MM.1S (cell line): ENCODE measurements at places on chromosomes 1 and 21.

DNA sequence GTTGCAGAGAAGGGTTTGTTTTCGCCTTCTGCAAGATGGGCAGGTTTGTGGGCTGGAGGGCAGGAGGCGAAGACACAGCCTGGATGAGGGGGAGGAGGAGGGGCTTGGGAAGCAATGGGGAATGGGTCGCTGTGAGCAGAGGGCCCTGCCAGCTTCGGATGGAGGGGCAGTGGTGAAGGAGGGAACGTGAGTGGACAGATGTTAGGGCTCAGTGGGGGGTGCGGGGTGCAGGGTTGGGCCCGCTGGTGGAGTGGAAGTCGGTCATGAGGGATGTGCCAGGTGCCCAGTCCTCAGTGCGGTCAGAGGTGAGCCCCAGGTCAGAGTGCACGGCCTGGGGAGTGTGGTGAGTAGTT is 55.5 kb upstream of the ABCG1 start:
- DNase-seq: no peak

DNA sequence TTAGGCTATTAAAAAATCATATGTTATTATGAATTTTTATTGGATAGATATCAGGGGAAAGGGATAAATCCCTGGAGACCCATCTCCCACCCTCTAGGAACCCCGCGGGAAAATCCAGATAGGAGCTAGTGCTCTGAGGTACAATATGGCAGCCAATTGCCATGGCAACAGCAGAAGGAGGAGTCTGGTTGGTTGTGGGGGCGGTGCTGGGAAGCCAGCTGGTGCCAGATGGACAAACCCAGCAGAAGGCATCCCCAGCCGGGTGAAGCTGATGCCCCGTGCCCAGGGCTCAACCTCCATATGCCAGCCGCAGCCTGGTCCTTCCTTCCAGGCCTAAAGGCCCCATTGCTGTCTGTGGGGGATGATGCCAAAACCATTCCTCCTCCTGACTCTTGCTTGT is 38.3 kb downstream of the RHBG start:
- no peak for DNase-seq

DNA sequence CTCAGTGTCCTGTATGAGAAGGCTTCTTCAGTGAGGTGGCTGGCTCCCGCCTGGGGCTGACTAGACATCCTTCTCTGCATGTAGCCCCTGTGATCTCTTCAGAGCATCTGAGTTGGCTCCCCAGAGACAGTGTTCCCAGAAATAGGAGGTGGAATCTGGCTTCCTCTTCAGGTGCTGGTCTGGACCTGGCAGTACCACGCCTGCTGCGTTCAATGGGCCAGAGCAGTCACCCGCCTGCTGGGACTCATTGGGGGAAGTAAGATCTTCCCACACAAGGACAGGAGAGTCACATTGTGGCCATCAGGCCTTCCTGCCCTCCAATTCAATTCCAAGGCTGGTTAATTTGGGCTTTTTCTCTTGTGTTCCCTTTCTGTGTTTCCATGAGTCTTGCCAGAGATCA is 51.0 kb downstream of the ADARB1 start:
- DNase-seq: no peak

DNA sequence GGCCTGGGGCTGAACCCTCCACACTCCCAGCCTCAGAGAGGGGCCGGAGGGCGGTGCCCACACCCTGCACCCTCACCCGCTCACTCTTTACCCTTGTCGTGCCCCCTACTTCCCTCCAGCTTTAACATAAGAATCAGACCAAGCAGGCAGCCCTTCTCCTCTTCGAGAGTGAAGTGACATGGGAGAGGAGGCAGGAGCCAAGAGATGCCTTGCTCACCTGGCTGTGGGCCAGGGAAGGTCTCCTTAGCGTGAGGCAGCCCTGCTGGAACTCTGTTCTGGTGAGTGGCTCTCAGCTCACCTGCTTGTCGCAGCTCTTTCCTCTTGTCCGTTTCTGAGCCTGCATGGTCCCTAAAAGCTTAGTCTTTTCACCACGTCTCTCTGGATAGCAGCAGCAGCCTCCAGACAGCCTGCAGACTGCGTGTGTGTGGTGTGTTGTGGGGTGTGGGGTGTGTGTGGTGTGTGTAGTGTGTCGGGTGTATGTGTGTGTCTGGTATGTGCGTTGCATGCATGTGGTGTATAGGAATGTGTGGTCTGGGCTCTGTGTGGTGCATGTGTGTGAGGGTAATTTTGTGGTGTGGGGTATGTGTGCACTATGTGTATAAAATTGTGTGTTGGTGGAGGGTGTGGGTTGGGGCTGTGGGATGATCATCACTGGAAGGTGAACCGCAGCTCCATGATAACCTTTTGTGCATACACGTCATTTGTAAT is 86.7 kb downstream of the CCDC185 start:
- no peak for DNase-seq

DNA sequence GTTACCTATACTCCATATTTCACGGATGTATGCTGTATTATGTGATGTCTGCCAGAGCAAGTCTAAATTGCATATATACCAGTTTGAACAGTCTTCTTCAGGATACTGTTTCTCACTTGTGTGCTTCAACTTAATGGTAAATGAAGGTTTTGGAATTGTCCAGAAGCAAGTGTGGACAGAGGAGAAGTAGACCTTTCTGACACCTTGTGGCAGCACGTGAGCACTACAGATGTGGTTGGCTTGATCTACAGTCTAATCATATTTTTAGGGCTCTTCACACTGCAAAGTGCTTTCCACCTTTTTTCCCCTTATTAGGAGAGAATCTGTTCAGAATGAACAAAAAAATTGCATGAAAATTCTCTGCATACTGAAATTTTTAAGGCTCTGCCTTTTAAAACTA is 10.9 kb downstream of the MORC3 start:
- peak; percentile 78 for DNase-seq

DNA sequence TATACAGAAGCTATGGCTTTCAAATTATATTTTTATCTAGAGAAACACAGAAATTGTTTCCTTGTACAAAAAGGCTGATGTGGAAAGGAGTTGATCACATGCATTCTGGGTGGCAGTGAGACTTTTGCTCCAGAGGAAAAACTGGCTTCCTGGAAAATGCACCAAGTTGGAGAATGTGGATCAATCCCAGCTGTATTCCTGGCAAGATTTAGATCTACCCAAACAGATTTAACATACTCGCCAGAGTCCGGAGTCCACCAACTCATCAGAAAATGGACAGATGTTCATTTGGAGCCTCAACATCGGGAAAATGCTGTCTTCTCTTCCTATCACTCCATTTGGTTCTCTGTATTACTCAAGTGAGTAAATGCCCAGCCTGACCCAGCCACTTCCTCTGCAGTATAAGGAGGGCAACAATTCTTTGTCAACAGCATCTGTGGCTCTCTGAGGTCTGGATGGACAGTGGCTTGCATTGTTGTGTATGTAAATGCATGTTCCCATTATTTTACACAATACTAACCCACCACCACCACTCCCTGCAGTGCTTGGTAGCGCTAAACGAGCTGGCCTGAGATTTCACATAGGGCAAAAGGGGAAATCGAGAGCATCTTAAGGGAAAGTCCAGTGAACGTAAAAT is 226.2 kb upstream of the IRF2BP2 start:
- DNase-seq: no peak

DNA sequence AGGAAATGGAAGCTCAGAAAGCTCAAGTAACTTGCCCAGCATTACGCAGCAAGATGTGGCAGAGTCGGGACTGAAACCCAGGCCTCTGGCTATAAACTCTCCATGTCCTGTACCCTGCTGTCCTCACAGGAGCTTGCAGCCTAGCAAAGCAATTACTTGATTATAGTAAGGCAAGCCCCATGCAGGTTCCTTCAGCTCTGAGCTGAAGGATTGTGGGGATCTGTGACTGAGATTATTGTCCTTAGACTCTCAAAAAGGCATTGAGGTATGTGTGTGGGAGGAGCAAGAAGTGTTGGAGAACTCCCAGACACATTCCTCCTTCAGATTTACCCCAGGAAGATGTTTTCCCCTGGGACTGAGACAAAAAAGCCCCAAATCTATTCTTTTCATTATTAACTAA is 124.0 kb upstream of the SPATA6 start:
- DNase-seq: no peak

GRCh38 chr1:67175530-67176087 is 9.4 kb downstream of the IL23R start:
- DNase-seq: no peak

- no peak for DNase-seq
Measured at GRCh38 chr1:209260136-209260535, 323.4 kb upstream of the CAMK1G start.

- DNase-seq: no peak
Measured at GRCh38 chr1:18198260-18198659, 90.7 kb downstream of the IGSF21 start.

DNA sequence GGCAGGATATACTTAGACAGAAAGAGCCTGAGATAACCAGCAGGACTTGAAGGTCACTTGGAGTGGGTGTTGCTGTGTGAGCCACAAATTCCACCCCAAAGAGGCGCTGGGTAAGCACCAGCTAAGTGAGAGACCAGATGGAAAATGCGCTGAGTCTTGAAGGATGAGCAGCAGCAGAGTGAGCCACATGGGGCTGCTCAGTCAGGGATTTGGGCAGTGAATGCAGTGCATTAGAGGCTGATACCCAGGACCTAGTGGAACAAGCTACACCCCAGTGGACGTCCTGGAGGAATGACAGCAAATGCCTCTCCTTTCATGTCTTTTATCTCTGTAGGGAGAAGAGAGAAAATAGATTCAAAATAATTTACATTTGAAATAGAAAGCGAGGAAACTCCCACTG is 11.3 kb downstream of the GRIK1 start:
- DNase-seq: no peak

DNA sequence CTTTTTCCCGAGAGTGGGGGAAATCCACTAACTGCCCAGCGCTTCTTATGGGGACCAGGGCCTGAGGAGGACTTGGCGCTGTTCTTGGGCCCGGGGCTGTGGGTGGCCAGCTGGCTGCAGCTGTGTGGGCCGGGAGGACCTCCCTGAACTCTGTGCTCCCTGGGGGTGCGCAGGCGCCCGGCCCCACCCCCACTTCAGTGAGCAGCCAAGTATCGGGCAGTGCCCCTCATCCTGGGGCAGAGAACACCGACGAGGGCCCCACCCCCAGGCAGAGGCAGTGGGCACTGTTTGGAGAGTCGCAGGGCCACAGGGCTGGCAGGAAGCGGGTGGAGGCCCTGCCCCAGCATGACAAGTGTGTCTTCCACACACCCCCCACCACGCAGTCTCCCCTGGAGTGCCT is 32.5 kb upstream of the SLC19A1 start:
- no peak for DNase-seq

DNA sequence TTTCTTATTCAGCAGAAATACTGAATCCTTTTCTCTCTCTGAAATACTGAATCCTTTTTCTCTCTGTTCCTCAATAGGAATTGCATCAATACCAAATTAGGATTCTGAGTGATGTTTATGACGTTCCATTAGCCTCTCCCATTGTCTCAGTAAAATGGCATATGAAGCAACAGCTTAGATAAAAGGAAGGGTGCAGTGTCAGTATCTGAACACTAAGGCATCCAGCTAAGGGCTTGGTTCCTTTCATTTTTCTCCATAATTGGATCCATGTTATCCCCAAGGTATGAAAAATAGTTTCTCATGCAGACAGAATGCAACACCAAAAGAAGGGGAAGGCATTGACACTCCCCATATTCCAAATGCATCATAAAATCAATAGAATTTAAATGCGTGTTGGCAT is 61.5 kb upstream of the RAVER2 start:
- no peak for DNase-seq

DNA sequence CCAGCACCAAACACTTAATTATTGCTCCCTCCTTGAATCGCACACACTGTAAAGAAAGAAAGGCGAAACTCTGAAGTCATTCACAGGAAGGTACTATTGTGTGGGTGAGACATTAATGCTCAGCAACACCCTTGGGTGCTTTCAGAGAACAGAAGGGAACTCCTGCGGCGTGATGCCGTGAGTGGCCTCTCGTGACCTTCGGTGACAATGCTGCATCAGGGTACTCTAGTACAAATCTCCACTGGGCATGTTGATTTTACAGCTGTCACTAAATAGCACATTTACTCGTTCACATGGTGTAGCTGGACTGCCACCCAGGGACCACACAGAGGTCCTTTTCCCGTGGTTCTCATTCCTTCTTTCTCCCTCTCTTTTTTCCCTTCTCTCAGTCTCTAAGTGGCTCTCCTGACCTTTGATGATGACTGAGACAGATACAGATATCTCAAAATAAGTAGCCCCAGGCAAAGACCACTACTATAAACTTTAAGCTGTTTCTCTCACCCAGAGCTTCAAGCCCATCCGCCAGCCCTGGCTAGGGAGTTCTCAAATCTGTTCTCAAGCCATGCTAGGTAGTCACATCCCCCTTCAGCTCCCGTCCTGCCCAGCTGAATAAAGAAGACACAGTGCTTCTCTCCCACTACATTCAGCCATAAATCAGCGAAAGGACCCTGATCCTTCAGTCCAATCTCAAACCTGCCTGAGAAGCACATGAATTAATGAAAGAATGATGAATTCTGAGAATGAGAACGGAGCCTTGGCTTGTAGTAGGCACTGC is 223.4 kb upstream of the FMN2 start:
- no peak for DNase-seq

DNA sequence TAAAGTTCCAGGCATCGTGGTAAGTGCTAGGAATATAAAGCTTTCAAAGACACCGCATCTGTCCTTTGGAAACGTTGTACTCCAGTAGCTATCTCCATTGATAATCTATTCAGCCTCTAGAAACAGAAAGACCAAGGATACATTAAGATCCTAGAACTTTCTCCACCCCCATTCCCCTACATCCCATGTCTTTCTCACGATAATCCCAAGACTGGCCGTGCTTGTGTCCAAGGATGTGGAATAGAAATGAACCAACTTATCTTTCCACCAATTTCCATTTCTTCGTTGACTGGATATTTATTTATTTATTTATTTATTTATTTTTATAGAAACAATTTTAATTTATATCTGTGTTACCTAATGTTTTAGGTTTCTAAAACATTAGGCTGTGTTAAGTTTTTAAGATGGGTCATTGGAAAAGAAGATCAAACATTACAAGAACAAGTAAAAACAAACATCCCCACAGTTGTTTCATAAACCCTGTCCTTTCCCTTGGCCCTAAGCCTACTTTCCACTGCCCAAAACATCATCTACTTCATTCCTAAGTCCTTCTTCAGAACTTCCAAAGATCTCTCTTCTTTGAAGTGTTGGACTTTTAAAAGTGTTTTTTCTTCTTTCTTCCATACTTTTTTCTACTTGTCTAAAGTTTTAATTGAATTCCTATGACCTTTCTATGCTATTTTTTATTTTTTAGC is 39.7 kb downstream of the LRRC8C start:
- DNase-seq: no peak

DNA sequence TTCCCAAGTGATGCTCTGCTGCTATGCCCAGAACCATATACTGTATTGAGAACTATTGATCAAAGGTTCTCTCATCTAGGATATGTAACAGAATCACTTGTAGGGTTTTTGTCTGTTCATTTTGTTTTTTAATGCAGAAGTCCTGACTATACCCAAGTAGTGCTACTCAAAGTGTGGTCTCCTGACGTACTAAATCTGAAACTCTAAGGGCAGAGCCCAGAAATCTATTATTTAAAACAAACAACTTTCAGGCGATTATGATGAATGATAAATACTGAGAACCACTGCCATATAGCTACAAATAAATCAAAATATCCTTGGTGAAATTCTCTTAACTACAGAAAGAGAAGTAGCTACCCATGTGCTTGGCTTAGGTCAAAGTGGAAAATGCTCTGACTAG is 10.1 kb downstream of the ZZZ3 start:
- DNase-seq: no peak

- no peak for DNase-seq
Measured at GRCh38 chr1:172815740-172816139, 156.8 kb downstream of the FASLG start.
